ENCODE measurements at places on chromosomes 4 and X. TPM values are rescaled to one million over a fixed set of nuclear protein-coding genes. Genes with fewer than 3 reads are reported as not detected.

DNA sequence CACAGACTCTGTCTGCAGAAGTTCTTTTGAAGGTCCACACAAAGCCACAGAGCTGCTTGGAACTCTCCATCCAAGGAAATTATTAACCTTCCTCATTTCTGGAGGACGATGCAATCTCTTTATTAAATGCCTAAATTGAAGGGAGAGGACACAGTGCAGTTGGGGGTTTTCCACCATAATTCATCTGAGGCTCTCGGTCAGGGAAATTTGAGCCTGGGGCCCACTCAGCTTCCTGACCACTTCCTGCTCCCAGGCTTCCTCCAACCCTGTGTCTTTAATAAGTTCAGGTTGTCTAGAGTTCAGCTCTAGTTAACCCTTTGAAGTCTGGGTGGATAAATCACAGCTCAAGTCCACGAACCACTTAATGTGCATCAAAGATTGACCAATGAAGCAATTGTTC, 58.5 kb downstream of the PRPS1 start:
- DNase-seq, result no peak

The GPRASP2 gene
- polyA plus RNA-seq, result 12.0 TPM

DNA sequence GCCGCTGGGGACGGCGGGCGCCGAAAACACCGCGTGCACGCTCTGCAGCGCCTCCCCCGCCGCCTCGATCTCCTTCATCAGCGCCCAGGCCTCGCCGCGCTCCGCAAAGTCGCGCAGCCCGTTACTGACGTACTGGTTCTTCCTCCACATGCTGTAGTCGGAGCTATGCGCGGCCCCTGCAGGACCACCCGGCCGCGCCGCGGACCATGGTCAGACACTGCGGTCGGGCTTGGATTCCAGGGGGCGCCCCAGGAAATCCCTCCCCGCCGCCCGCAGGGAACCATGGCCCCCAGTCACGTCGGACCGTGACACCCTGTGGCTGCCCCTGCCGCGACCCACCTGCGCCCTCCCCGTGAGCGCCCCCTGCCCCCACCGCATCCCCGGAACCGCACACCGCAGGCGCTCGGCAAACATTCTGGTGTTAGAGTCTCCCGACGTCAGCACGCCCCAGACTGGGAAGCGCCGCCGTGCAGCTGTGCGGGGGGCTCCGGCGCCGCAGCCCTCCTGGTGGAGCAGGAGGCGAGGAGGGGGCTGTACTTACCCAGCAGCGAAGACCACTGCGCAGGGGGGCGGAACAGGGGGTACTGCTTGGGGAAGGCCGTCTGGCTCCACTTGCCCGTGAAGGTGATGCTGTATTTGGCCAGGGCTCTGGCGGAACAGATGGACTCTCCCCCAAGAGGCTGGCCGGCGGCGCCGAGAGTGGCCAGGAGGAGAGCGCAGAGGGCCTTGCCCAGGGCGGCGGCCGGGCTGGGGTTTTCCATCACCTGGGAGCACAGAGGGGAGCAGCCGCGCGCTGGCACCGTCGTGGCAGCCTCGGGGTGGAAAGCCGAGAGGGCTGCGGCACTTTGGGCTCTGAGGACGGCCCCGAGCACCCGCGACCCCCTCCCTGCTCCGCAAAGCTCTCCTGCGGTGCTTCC, 814 bp downstream of the SPON2 start:
- no peak for DNase-seq

The HHIP gene
- 3.6 TPM for polyA plus RNA-seq

- no peak for DNase-seq
Measured at GRCh38 chr4:89995814-89996213, 101.2 kb downstream of the MMRN1 start.

The CT47C1 gene
- polyA plus RNA-seq, result not detected

- no peak for DNase-seq
Measured at GRCh38 chr4:54498661-54499111, 159.1 kb upstream of the KIT start.

GRCh38 chrX:24702362-24703184, 8.9 kb downstream of the POLA1 start:
- no peak for DNase-seq

GRCh38 chr4:182738283-182739047, 178.7 kb downstream of the DCTD start:
- DNase-seq, result no peak

The SLC9B1 gene
- polyA plus RNA-seq, result 0.32 TPM

DNA sequence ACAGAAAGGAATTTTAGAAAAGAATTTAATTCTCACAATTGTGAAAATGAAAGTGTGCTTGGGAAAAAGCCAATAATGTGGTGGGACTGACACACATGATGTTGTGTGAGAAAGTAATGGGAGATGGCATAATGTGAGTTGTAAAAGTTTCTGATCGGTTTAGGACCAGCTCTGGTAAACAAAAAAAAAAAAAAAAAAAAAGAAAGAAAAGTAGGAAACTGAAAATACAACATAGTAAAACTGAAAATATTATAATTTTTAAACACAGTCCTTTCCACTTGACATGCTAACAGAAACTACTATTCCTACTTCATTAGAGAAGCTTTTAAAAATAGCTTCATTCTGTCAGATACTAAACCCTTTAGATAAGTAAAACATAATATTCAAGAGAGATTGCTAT, 28.2 kb downstream of the RAP1GDS1 start:
- DNase-seq, result no peak

The EDA gene
- not detected for polyA plus RNA-seq

DNA sequence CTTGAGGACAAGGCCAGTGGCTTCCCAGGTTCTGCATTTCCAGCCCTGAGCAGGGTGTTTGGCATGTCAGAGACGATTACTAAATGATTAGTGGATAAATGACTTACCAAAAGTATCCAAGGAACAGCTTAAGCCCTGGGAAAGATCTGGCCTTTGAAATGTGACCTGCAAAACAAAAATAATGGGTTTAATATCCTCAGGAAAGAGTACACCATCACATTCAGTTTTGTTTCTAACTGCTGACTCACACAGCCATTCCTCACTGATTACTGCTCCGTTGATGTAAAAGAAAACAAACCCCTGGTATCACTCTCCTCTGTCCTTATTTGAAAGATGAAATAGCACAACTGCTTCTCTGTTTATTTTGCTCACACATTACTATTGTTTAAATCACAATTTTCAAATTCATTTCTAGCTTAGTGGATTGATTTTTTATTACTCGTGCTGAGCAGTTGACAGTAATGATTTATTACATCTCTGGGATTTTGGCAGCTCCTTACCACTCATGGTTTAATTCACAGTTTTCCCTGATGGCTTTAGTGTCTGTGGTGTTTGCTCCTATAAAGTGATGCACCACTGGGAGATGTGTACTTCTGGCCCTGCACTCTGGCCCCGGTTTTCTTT, 117.0 kb downstream of the CBLL2 start:
- DNase-seq, result peak; percentile 30

DNA sequence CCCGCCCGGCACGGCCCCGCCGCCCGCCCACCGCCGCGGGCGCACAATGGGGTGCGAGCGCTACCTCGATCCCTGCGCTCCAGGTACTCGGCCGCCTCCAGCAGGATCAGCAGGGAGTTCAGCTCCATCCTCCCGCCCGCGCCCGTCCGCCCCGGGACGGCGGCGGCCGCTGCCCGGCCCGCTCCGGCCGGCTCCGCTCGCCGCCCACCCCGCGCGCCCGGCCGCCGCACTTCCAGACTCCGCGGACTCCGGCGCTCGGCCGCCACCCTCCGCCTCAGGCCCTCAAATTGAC, at the start of gene MXD4:
Gene MXD4 (minus strand): TSS at position 257 of the 292 bp plus-strand sequence. CDS start 129 bp downstream, at position 128.
- DNase-seq, result no peak

The L1CAM gene
- 0.10 TPM for polyA plus RNA-seq

The ZCCHC18 gene
- polyA plus RNA-seq, result 1.9 TPM

DNA sequence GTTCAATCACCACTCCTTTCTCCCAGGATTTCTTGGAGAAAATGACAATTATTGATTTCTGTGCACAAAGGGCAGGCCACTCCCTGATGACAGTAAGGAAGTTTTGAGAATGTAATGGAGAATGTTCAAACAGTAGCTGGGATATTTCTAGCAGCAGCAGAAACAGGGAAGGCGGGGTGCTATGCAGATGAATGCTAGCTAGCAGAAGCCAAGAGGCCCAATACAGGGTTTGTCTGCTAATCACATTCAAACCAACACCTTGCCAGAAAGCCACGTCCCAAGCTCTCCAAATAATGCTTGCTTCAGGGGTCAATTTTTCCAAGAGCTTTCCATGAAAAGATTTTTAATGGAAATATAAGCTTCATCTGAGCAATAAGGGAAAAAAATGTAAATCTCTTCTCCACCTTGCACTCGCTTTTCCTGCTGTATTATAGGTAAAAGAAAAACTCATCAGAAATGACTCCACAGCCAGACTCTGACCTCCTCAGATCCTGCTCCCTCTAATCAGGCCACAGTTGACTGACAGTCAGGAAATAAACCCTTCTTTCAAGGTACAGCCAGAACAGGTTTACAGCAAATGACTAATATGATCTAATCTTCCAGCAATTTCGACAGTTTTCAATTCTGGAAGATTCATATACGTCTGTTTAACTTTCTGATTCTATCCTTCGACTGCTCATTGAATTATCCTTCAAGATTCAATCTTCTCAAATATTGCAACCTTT, 84.7 kb upstream of the PCDH19 start:
- no peak for DNase-seq

DNA sequence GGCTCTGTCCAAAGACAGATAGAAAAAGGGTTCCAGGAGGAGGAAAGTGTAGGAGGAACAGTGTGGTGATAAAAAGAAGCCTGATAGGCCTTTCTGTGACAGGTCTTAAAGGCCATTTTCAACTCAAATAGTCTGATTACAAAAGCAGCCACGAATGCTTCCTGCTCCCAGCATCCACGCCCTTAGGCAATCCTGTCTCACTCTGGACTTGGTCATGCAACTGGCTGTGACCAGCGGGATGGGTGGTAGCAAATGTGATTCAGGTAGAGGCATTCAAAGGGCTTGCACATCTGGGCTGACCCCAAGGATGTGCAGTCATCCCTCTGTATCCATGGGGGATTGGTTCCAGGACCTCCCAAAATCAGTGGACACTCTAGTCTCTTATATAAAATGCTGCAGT, 14.4 kb upstream of the SEPSECS start:
- DNase-seq, result no peak

- DNase-seq, result peak; percentile 66
Measured at GRCh38 chr4:39732728-39733127, 34.8 kb downstream of the UBE2K start.

- no peak for DNase-seq
Measured at GRCh38 chr4:85803856-85804255, 328.9 kb downstream of the ARHGAP24 start.

GRCh38 chr4:5619913-5620625, 88.3 kb downstream of the EVC2 start:
- no peak for DNase-seq

- peak; percentile 63 for DNase-seq
Measured at GRCh38 chr4:122666527-122667245, 45.8 kb upstream of the IL21 start.

The TRIM61 gene
- polyA plus RNA-seq, result 2.2 TPM

The RHOH gene
- polyA plus RNA-seq, result not detected

GRCh38 chr4:140871368-140871767, 115.2 kb upstream of the TBC1D9 start:
- DNase-seq, result no peak

The GPR119 gene
- not detected for polyA plus RNA-seq

- no peak for DNase-seq
Measured at GRCh38 chrX:101385026-101385684, 836 bp downstream of the BTK start.

DNA sequence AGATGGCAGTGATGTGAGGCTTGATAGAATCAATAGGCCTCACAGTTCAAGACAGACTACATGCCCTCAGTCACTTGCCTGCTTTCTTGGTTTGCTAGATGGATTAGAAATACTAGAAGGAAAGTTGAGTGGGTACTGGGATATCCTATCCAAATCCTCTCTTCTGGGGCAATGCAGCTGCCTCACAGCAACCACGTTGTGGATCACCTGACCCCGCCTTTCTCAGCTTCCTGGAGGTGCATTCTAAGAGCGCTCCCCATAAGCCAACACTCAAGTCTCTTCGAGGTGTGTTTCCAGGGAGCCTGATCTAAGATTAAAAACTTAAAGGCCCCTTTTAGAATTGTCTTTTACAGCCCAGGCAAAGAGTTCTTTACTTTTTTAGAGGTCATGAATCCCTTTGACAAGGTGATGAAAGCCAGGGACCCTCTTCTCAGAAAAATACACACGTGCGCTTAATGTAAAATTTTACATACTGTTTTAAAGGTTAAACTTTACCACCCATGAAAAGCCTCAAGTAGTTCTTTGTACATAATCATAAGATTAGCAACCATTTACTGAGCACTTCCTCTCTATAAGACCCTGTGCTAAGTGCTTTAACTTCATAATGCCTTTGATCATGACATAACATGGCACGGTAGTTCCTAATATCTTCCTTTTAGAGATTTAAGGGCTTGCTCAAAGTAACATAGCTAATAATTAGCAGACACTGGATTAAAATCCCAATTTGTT, 840 bp upstream of the RPL34 start:
- no peak for DNase-seq

The PF4V1 gene
- 0.83 TPM for polyA plus RNA-seq

The CXCL1 gene
- polyA plus RNA-seq, result 2.0 TPM

DNA sequence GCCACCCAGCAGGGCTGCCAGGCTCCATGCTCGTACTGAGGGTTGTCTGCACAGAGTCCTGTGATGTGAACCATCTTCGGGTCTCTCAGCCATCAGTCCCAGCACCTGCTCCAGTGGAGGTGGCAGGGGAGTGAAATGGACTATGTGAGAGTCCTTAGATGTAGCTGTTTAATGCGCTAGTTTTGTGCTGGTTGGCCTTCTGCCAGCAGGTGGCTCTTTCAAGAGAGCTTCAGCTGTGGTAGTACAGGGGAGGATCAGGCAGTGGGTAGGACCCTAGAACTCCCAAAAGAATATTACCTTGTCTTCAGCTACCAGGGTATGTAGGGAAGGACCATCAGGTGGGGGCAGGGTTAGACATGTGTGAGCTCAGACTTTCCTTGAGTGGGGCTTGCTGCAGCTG, 1066.0 kb downstream of the GLUD2 start:
- DNase-seq, result no peak

The GAGE12F gene
- not detected for polyA plus RNA-seq

DNA sequence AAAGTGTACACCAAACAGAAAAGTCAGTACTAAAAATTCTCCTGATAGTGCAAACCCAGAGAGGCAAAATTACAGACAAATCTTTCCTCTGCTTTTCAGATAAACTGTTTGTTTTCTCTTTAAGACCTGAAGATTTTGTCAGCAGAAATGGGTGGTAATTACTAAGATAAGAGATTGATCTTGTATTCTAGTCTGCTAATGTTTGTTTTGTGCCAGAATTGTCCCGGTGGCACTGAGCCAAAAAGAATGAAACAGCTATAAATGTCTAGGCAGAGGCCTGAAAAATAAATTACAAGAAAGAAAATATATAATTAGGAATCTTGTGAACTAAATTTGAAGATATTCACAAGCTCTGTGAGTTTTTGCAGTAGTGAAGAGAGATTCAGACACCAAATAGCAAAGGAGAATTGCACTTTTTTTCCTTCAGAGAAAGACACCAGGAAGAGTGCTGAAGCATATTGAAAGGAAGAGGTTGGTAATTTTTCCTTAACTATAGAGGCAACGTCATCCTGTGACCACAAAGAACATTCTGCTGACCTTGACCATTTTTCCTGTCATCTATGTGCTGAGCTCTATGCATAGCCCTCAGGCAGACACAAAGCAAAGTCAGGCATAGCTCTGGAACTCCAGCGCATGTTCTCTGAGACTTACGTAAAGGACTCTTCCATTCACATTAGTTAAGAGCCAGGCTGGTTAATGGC, 314.5 kb upstream of the RASGEF1B start:
- no peak for DNase-seq

Data from AG04450 (cell line).